ENCODE measurements at places on chromosomes 12 and 14.

DNA sequence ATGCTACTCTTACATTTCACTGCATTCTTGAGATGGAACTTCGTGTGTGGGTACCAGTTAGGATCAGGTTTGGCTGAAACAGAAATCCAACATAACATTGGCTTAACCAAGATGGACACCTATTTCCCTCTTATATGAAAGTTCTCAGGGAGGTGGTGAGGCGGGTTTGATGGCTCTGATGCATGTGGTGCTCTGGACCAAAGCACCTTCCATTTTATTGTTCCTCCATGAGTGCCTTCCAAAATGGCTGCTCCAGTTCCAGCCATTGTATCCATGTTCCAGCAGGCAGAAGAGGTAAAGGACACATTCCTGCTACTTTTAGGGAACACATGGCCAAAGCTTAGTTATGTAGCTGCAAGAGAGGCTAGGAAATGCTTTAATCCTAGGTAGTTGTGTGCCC, 29.6 kb downstream of the BRI3BP start:
- no peak overlapping the region for H3K4me3 ChIP-seq
- no peaks in the 10 kb centered on the region for H3K4me1 ChIP-seq
- H3K27me3 ChIP-seq, result no peaks in the 10 kb centered on the region
- no peak overlapping the region for H3K27ac ChIP-seq
- no peak for DNase-seq

GRCh38 chr12:111076199-111076598, 155.8 kb upstream of the MYL2 start:
- H3K27me3 ChIP-seq, result no peaks in the 10 kb centered on the region
- H3K27ac ChIP-seq, result no peak overlapping the region
- H3K4me3 ChIP-seq, result no peak overlapping the region
- no peak for DNase-seq
- no peaks in the 10 kb centered on the region for H3K4me1 ChIP-seq

DNA sequence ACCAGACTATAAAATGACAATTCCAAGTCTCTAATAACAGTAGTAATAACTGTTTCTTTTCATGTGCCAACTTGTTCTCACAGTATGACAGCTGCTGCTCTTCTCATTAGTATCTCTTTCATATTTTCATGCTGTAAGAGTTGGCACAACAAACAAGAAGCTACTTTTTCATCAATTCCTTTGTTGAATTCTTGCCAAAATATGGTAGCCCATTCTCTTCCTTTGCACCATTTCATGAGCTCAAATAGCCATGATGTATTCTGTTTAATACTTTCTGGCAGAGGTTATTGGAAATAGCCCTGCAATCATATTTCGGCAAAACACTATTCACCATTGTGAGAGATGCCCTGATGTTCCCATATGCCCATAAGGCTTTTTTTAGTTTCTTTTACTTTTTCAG, 1100.7 kb downstream of the TRHDE start:
- H3K4me3 ChIP-seq, result no peak overlapping the region
- H3K4me1 ChIP-seq, result no peaks in the 10 kb centered on the region
- no peaks in the 10 kb centered on the region for H3K27me3 ChIP-seq
- no peak overlapping the region for H3K27ac ChIP-seq

DNA sequence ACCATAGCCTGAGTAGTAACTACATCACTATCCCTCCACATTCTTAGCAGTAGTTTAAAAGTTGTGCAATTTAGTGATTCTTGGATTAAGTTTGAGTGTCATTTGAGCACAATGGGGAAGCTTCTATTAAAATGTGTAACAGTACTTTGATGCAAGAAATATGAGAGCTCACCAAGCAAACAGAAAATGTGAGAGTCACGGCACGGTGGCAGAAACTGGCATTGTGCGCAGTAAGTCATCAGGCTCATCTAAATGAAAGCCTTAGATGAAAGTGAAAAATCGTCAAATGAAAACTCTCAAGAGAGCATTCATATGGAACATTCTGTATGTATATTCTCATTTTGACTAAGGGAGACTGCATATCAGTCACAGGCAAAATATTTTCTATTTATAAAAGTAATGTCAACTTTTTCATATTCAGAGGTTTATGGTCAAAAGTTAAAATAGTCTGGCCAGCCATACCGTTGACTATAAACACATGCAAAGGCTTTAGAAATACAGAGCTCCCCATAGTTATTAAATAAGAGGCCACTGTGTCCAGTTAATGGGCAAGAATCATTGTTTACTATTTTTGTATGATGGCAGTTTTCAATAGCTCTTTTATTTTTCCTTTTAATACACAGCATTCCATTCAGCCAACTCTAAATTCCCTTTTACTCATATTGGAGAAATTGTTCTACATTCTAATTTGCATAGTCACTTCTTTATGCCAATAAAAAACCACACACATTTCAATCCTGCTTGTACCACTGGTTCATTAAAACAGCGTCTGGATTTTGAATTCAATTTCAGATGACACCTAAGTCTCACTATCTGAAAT, 167.9 kb downstream of the PRKD1 start:
- no peak overlapping the region for H3K4me3 ChIP-seq
- H3K27ac ChIP-seq, result no peak overlapping the region
- no peak for DNase-seq
- H3K36me3 ChIP-seq, result no peaks in the 10 kb centered on the region
- H3K27me3 ChIP-seq, result no peaks in the 10 kb centered on the region

- no peak overlapping the region for H3K27ac ChIP-seq
- DNase-seq, result no peak
- H3K4me3 ChIP-seq, result no peak overlapping the region
Measured at GRCh38 chr12:71009430-71010142, 89.0 kb upstream of the PTPRR start.

Measured in H9 (cell line).